HS-27A (cell line): ENCODE measurements at places on chromosomes 12 and 14.
A peak's percentile ranks its signal among the peaks of the same experiment; 100 is the strongest.

DNA sequence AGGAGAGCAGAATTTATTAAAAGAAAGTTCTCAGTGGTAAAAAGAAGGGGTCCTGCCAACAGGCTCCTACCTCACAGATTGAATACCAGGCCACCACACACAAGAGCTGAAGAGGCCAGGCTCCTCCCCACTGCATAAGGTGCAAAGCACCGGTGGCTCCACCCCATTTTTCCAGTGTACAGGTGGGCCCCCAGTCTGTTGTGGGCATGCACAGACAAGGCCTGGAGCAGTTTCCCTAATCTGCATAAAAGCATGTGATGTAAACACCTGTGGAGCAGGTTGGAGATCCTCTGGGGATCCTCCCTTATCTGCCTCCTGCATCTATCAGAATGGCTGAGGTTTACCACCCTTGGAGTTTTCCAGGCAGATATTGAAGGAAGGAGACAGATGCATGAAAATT is 45.7 kb upstream of the PDZRN4 start:
- no peak for DNase-seq

DNA sequence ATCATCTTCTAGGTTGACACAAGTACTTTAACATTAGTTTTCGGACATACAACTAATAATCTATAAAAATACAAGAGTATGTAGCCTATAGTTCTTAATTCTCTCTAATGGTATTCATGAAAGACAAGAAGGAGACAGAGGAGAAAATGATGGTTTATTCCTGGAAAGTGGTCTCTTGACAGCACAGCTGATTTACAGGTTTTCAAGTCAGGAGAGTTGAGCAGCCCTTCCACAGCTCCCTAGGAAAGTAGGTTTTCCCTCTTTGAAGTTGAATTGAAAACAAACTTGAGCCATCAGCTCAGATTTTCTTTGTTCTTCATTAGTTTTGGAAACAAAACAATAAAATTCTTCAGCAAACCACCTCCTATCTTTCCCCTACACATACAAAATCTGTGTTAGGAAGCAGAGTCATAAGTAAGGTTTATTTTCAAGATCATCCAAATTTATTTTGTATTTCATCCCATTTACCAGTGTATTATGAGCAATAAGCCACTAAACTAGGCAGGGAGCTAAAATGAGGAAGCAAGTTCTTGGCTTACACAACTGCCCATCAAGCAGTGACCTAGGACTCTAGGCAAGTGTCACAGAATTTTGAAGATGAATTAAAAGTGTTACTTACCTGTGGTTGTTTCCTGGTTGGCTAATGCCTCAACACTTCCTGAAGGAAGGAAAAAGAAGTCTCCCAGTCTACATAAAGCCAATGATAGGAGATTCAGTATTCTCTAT is 357.0 kb downstream of the BCAT1 start:
- no peak for DNase-seq

DNA sequence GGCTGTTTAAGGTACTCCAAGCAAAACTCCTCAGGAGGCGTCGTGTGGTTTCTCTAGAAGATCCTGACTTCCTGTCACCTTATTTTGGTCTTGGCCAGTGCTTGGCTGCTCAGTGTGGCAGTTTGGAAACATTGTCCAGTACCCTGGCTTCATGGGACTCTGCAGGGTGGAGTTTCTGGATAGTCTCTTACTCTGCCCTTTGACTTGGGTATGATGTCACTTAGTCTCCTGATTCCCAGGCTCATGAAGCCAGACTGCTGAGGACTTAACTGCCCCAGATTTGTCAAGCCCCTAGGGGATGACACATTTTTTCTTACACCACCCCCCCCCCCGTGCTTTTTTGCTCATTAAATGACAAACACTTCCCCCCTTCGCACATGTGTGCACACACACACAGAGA is 82.7 kb downstream of the ADCK1 start:
- DNase-seq = no peak

DNA sequence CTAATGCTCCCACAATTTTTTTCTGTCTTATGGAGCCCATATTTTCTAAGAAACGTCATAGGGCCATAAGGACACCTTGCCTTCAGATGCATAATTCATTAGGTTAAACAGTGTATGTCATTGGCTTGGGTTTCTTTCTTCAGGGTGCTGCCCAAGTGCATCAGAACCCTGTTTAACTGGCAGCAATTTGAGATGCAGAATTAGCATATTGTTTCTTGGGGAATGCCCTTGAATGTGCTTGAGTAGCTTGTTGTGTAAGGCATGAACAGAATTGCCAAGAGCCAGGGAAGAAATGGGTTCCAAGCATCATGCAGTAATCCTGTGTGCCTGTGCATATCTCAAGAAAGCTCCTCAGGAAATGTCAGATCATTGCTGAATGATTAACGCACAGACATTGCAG is 277.2 kb downstream of the SYT1 start:
- DNase-seq = no peak

GRCh38 chr14:64110802-64111201 is 183.4 kb downstream of the ESR2 start:
- DNase-seq = no peak

DNA sequence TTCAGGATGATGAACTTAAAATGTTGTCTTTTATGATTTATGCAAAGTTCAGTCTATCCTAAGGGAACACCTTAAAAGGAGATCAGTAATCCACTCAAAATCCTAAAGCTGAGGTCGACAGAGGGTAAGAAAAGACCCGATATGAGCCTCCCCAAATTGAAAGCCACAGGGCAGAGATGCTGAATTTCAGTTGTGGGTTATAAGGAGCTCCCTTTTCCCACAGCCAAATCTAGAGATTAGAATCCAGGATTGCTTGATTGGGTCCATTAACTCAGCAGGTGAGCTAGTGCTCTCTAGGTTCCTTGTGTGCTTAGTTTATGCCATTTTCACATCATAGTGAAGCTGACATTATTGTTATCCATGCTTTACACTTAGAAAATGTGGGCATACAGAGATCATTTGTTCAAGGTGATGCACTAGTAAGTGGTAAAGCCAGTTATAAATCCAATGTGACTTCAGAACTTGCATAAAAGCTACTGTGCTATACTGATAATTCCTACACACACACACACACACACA is 417.5 kb downstream of the TMEM117 start:
- DNase-seq = no peak

- DNase-seq = no peak
Observed at GRCh38 chr12:68482014-68482413, 128.7 kb upstream of the RAP1B start.

- DNase-seq = no peak
Observed at GRCh38 chr12:71694099-71694820, 8.4 kb downstream of the TMEM19 start.

GRCh38 chr12:1594006-1594260 is 448 bp downstream of the FBXL14 start:
- DNase-seq = no peak

- DNase-seq = no peak
Observed at GRCh38 chr12:1580526-1580925, 13.9 kb downstream of the FBXL14 start.

- no peak for DNase-seq
Observed at GRCh38 chr14:32491416-32492016, 162.4 kb downstream of the AKAP6 start.

DNA sequence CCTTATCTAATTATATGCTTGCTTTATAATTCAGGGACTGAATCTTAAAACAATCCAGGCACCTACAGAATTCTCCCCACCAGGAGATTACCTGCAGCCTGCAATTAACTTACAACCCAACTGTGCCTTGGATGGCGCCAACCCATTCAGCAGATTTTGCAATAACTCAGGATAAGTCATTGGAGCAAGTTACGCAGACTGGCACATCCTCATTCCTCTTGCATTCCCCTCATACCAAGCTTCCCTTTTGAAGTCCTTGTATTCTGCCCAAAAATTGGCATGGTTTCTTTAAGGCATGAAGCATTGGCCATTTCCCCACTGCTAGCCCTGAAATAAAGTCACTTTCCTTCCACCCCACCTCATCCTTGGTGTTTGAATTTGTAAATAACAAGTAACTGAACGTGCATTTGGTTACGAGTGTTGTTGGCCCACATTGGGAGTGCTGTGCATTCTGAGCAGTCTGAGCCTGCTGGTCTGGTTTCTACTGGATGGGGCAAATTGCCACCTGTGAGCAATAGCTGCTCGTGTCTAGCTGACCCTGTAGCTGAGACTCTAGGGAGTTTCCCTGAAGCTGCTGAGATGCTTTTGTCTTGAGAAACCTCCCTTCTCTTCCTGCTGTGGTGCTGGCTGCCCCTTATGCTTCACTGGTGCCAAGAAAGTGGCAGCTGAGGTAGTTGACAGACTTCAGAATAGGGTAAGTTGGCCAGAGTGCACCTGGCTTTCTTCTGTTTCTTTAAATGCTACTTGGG is 99.2 kb upstream of the SCAF11 start:
- DNase-seq = no peak

GRCh38 chr12:41993283-41993682 is 151.4 kb downstream of the GXYLT1 start:
- DNase-seq = no peak

- no peak for DNase-seq
Observed at GRCh38 chr12:102568276-102568675, 87.9 kb upstream of the IGF1 start.

- no peak for DNase-seq
Observed at GRCh38 chr14:99822800-99823455, 29.7 kb downstream of the EML1 start.

GRCh38 chr12:68119250-68119649 is 40.3 kb downstream of the IFNG start:
- no peak for DNase-seq

GRCh38 chr12:67042697-67043131 is 226.4 kb upstream of the CAND1 start:
- peak; percentile 48 for DNase-seq
